HuH-7.5 (cell line): ENCODE measurements at places on chromosomes 1 and 21.

GRCh38 chr1:41609166-41609883, 124.8 kb upstream of the EDN2 start:
- no peak for DNase-seq

DNA sequence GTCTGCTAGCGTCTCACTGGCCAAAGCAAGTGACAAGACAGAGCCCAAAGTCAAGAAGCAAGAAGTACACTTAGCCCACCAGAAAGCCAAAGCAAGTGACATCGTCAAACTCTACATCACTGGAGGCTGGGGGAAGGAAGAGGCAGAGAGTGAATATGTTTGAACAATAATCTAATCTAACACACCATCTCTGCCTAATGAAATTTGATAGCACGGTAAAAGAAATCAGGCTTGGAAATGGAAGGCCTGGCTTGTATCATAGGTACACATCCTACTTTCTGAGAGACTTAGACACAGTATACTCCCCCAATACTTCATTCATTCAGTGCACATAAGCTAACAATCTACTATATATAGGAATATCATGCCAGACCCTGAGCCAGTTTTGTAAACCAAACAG, 26.3 kb downstream of the TRABD2B start:
- DNase-seq, result no peak

DNA sequence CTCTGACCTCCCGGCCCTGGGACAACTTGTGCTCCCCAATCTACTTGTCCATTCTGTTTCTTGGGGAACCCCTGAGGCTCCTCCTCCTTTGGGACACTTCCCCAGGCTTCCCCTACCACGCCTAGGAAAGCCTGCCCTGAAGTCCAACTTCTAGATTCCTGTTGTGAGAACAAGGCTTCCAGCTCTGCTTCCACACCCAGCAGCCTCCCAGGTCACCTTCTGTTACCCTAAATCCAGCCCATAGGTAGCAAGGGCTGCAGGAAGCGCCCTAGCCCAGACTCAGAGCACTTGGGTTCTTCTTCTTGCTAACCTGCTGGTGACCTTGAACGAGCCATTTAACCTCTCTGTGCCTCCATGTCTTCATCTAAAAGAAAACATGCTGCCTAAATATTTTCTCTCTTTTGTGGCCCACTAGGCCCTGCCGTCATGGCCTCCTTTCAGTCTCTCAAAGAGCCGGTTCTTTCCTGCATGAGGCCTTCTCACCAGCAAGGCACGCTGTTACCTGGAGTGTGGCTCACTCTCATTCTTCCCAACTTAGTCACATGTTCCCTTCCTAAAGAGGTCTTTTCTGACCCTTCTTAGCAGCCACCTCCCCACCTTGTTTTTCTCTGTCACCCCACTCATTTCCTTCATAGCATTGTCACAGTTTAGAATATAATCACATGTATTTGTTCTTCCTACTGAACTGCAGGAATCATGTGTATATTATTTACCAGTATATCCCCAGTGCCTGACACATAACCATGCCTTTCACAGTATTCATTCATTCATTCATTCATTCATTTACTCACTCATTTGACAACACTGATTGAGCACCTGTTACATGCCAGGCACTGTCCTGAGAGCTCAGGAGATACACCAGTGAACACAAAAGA, 1.4 kb downstream of the CAPN2 start:
- no peak for DNase-seq

- no peak for DNase-seq
Measured at GRCh38 chr21:40964691-40965090, 117.7 kb upstream of the DSCAM start.

DNA sequence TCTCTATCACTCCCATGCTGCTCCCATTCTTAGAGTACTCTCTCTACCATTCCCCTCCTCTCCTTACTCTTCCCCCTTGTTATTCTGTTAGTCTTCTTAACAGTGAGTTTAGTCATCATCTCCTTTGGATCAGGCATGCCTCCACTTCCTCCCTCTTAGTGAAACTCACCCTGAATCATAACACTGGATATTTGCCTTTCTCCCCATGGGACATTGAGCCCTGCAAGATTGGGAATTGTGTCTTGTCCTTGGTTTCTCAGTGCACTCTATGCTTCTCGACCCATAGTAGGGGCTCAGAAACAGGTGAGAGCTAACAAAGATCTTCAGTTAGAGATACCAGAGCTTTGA, 68.3 kb upstream of the GCLM start:
- DNase-seq, result no peak

- no peak for DNase-seq
Measured at GRCh38 chr1:203318229-203318517, 12.9 kb downstream of the BTG2 start.

DNA sequence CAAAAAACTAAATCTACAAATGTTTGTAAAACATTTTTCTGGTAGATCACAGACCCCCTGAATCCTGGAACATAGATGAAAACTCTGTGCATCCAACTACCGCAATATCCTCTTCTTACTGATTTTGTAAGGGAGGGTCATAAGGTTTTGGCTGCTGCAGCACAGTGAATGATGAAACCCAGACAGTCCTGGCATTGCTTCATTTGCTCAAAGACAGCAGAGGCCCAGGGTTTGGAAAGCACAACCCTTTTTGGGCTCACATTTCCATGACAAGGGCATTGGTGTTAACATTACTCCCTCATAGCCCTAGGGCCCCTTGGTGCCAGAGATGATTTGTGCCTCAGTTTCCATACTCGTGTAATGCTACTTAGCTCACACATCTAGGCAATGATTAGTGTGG, 51.2 kb downstream of the PLXNA2 start:
- DNase-seq, result no peak

- no peak for DNase-seq
Measured at GRCh38 chr1:59298026-59298583, 1.2 kb downstream of the FGGY start.

- DNase-seq, result no peak
Measured at GRCh38 chr1:54557671-54558355, 9.8 kb downstream of the ACOT11 start.

GRCh38 chr1:107244709-107245500, 104.1 kb downstream of the NTNG1 start:
- DNase-seq, result no peak

DNA sequence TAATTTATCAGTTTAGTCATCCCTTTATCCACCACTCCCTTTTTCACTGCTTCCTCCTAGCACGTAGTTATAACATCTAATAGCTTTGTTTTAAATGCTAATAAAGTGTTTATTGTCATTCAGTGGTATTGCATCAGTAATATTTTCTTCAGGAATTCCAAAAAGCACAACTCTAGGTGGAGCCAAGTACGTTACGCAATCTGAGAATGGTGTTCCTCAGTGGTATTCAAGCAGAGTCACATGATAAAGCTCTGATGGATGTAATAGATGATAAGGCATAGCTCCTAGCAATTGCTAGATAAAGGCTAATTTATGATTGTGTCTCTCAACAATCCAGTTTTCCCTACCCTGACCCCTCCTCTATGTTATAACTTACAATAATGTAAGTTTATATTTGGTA, 494.6 kb upstream of the ADGRL4 start:
- DNase-seq, result no peak

GRCh38 chr1:167221126-167221737, 546 bp downstream of the POU2F1 start:
- DNase-seq, result no peak

GRCh38 chr21:44062380-44062779, 44.8 kb upstream of the PWP2 start:
- no peak for DNase-seq
